ENCODE measurements at places on chromosomes 12 and 14.

DNA sequence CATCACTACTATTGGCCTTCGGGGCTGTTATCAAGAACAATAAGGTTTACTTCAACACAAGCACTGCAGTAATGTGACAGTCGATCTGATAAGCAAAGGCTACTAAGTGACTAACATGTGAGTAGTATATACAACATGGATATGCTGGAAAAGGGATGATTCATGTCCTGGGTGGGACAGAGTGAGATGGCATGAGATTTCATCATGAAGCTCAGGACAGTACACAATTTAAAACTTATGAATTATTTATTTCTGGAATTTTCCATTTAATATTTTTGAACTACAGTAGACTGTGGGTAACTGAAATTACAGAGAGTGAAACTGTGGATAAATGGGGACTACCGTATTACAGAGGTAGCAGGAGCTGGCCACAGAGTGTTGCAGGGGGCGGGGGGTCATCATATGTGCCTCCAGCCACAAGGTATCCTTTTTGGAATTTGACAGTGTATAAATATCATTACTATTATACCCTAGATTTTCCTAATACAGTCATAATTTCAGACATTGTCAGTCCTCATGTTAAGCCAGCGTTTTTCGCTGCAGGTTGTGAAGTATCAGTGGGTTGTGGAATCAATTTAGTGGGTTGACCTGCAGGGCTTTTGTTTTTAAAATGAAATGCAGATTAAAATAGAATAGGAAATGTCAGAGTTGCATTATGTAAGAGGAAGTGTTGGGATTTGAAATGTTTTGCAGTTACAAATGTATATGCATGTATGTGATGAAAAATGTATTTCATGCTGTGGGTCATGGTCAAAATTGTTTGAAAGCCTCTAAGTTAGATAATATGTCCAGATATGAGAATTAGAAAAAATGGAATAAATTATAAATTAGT lies 148.0 kb upstream of the NUDT4 start:
- no peak for DNase-seq

DNA sequence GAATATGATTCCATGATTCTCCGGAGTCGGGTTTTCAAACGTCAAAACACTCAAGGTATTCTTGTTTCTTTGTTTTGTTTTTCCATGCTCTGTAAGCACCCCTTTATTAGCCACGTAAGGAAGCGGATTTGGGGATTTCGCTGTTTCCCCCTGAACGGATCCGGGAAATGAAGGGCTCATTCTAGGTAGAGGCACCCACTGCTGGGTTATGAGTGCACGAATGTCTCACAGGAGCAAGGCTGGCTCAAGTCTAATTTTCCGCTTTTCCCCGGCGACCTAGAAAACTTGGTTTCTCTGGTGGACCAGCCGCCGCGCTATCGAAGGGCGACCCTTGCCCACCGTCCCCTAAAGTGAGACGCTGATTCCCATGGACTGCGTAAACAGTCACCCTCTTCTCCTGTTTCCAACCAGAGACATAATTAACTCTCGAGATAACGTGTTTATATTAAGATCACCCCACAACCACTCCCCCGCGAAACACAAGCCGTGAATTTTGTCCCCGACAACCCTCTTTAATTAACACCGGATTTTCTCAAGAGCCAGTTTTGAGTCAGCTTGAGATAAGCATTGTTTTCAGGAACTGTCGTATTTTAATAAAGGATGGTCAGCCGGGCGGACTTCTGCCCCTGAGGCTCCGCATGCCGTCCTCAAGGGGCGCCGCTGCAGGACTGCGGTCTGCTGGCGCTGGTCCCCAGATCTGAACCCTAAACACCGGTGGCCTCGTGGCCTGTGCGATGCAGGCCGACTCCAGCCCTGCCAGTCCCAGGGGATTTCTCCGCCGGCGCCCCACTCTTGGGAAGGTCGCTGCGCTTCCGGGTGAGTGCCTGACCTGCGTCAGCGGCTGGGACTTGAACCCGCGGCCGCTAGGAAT lies 515 bp upstream of the ABCC9 start:
- no peak for DNase-seq

GRCh38 chr12:123395236-123395635 lies 11.3 kb downstream of the KMT5A start:
- DNase-seq = no peak

GRCh38 chr14:21494902-21495762 lies 16.0 kb downstream of the METTL3 start:
- DNase-seq = no peak

- no peak for DNase-seq
These were observed 13.5 kb downstream of the NFATC4 start for GRCh38 chr14:24381363-24382063.

- DNase-seq = no peak
These were observed 14.8 kb downstream of the GPR19 start for GRCh38 chr12:12681061-12681765.

GRCh38 chr14:80117876-80118275 lies 93.4 kb downstream of the DIO2 start:
- no peak for DNase-seq

- no peak for DNase-seq
These were observed 521.2 kb upstream of the TBX3 start for GRCh38 chr12:115204957-115205754.
